ENCODE measurements at places on chromosomes 3 and 15.
A peak's percentile ranks its signal among the peaks of the same experiment; 100 is the strongest.

DNA sequence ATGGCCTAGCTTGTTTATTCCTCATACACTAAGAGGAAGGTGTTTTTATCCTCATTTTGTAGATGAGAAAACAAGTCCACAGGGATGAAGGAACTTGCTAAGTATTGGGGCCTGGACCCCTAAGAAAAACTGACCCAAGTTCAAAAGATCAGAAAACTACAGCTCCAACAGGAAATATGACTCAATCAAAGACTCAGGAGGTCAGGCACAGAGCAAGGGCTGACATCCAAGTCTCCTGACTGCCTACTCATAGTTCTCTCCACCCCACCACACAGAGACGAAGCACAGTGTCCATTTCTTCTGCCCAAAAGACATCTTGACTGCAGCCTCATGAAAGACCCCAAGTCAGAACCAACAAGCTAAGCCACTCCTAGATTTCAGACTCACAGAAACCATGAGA lies 26.9 kb upstream of the TPM1 start:
- no peak for DNase-seq

DNA sequence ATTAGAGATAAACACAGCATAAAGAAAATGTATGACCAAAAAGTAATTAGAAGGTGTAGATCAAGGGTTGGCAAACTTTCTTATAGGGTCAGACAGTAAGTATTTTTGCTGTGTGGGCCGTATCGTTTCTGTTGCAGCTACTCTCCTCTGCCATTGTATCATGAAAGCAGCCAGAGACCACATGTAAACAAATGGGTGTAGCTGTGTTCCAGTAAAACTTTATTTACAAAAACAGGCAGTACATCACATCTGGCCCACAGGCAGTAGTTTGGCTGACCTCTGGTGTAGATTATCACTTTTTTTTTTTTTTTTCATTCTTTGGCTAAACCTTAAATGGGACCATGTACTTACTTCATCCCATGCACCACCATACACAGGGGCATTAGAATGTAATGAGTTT lies 190.8 kb downstream of the MBNL1 start:
- peak; percentile 2 for DNase-seq

DNA sequence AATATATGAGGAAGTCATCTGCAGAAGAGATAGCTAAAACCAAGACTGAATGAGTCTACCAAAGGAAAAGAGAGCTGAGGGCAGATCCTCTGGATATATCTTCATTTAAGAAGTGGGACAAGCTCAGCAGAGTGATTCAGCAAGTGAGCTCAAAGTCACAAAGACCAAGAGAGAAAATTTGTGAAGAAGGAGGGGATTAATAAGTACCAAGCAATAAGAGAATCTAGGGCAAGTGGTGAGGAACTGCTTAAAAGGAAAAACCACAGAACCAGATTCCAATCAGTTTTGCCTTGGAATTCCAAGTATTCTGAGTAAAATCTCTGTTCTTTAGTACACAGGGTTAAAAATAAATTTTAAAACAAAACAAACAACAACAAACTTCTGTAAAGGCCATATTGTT lies 3.6 kb downstream of the EHHADH start:
- no peak for DNase-seq

- no peak for DNase-seq
Observed at GRCh38 chr15:78752492-78753358, 58.5 kb downstream of the ADAMTS7 start.

DNA sequence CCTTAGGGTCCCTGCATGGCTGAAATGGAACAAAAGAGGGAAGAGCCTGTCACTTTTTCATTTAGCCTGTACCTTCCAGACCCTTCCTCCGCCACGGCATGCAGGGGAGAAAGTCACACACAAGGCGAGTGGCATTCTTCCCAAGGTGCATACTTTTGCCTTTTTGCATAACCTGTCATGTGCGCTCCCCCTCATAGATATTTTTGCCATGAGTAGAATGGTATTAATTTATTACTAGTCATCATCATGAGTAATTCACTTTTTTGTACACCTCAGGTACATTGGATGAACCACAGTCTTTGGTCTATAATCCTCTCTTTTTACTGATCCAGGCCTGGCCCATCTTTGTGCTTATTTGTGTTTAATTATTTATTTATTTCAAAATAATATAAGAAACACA lies 8.9 kb upstream of the BUB1B start:
- no peak for DNase-seq

DNA sequence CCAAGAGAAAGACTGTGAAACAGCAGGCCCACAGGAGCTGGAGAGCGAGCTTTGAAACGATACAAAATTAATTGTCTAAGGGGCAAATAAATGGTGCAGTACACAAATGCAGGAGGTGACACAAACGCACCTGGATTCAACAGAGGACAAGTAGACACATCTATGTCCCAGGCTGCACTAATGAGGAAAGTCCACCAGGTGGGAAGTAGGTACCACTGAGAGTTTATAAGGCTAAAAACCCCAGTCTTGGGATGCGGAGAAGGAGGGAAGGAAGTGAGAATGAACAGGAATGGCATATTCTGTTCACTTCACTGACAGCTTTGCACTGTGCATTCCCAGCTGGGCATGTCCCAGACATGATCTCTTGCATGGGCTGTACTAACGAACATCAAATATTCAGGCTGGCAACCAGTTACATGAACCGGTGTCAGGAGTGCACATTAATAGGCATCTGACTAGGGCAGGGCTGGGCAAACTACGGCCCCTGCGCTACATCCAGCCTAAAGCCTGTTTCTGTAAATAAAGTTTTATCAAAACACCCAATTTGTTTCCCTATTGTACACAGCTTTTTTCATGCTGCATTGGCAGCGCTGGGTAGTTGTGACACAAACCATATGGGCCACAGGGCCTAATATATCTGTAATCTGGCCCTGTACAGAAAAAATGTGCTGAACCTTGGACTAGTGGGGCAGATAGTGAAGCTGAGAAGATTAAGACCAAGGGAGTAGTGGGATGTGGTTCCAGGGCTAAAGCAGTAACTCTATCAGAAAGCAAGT lies 107.0 kb downstream of the IGF2BP2 start:
- no peak for DNase-seq

GRCh38 chr15:101180620-101181307 lies 71.1 kb downstream of the CHSY1 start:
- DNase-seq = no peak

- DNase-seq = no peak
Observed at GRCh38 chr3:82354228-82354627, 592.8 kb upstream of the GBE1 start.

All from fibroblast of skin of left biceps (primary cell).